AG08396 (cell line): ENCODE measurements at places on chromosomes 6 and 20.

DNA sequence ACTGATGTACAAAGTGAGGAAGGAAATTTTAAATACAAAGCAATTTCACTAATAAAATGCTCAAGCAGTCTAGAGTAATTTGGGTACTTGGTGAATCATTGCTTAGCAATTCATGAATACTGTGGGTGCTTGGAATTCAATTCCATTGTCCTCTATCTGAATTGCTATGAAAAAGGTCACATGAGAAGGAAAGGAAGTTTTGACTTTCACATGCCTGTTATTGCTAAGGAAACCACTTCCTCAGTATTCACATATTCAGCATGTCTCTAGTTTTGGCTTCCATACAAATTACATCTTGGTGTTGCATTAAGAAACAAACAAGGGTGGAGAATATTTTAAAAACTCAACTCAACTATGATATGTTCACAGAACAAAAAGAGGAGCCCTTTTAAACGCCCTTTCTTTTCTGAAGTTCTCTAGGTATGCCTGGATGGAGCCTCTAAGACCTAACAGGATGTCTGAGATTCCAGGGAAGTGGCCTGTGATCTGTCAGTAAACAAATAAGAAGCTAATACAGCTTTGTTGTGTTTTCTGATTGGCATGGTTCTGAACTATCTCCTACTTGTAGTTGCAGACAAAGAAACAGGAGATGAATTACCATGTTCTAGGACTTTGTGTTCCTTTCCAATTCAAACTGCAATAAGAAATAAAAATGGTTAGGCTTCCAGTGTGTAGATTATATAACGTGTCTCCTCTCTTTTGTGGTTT lies 190.4 kb downstream of the OGFRL1 start:
- peak; percentile 29 for DNase-seq

DNA sequence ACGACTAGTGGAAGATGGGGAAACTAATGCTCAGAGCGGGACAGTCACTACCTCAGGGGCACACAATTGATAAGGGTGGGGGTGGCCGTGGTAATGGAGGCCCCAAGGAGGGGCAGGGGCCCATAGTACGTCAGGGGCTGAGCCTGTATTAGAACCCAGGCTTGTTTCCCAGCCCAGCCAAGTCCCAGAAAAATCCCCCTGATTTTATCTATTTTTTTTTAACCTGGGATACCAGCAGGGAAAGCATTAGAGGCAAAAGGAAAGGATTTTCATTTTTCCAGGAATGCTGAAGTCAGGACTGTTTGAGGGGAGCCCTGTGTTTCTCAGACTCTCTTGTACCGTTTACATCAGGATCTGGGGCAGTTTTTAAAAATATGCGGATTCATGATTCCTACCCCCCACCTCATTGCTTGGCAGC lies 382 bp downstream of the MYH7B start:
- no peak for DNase-seq

DNA sequence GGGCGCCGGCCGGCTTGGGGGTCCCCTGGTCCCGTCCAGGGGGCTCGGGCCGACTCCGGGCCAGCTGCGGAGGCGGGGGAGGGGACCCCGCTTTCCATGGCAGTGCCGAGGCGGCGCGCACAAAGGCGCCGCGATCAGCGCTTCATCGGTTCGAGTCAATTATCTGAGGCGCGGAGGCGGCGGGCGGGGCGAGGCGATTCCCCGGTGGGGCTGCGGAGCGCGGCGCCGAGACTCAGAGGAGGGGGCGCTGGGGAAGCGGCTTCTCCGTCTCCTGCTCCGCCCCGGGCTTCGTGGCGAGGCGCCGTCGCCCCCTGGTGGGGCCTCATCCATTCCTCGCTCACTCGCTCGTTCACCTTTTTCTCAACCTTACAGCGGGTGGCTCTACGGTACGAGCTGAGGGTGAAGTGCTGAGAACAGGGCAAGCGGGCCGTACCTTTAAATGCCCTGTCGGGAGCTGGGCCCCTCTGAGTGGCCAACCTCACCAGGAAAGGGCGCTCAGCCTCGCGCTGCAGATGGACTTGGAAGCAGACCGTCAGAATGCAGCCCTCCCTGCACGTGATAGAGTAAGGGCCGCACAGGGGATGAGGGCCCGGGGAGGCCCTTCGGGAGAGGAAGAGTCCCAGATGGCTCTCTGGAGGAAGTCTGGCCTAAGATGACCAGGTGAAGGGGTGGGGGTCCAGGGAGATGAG lies 39.9 kb downstream of the SLC52A3 start:
- DNase-seq: peak; percentile 64

- no peak for DNase-seq
These were observed 3.9 kb upstream of the NECAB3 start for GRCh38 chr20:33677991-33678702.

- DNase-seq: no peak
These were observed 113.7 kb downstream of the CLIC5 start for GRCh38 chr6:45901767-45902650.

DNA sequence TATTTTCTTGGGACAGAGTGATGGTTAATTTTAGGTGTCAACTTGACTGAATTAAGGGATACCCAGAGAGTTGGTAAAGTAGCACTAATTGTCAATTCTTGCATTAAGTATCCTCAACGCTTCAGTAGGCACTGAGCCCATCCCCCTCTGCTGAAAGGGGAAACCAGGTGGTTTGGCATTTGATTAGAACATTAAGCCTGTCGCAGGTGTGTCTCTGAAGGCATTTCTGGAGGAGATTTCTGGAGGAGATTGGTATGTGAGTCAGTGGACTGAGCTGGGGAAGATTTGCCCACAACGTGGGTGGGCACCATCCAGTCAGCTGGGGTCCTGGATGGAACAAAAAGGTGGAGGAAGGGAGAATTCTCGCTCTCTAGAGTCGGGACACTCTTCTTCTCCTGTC lies 119.8 kb downstream of the RFX6 start:
- DNase-seq: no peak

GRCh38 chr6:111449129-111449528 lies 33.9 kb downstream of the REV3L start:
- no peak for DNase-seq

- no peak for DNase-seq
These were observed 322.7 kb upstream of the NOX3 start for GRCh38 chr6:155778336-155778735.

GRCh38 chr20:3889489-3890397 lies 556 bp downstream of the PANK2 start:
- no peak for DNase-seq

GRCh38 chr20:2151858-2152281 lies 50.2 kb downstream of the STK35 start:
- peak; percentile 62 for DNase-seq

DNA sequence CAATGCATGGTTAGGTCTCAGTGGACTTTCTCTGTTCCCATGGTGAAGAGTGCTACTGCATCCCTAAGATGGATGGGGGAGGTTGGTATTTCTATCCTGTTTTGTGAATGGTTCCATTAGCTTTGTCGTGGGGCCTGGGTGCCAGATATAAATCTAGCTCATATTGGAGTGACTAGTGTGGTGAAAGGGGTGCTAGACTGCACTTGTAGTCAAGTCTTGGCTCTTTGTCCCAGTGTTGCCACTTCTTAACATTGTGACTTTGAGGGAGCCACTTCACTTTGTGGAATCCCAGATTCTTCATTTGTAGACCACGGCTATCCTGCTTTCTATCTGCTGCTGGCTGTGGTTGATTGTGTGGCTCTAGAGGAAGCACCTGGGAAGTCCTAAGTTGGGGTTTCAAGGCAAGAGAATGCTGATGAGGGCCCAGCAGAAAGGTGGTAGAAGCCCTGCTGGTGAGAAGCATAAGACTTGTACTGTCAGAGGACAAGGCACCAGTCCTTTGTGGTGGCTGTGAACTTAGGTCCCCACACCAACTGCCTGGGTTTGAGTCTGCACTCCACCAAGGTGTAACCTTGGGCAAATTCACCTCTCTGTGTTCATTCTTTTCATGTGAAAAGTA lies 44.1 kb downstream of the VAPB start:
- DNase-seq: no peak

GRCh38 chr6:109879521-109879920 lies 98.6 kb upstream of the GPR6 start:
- no peak for DNase-seq

DNA sequence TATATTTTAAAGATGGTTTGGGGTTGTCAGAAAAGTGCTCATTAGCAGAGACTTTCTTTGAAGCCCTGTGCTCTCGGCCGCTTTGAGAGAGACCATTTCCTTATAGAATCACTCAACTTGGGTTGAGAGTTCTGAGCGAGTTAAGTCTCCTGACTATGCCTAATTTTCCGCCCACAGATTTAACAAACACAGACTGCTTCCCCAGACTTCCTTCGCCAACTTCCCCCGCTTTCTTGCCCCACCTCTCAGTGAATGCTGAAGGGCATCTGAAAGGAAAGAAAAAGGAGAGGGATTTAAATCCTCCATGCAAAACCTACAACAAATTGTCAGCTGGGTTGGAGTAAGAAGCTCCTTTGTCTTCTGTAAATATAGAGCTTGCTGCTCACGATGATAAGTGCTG lies 224.0 kb downstream of the EYA2 start:
- DNase-seq: no peak

DNA sequence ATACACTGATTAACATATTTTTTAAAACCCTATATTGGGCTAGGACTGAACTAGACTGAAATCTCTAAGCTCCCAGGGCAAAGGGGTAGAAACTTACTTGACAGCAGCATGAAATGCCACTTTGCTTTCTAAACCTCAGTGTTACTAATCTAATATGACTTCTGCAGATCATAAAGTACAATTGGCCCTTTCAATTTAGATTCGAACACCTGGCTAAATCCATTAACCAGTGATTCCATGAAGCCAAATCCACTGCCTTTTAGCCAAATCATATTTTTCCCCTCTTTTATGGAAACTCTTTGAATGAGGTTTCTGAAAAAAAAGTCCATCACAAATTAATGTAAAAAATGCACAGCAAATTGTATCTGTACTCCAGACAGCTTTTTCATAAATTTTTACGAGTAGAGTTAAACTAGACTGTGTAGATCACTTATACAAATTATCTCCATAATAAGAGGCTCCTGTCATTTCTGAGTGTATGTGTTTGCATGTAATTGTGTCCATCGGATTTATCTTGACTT lies 25.7 kb downstream of the EPHA7 start:
- DNase-seq: no peak

GRCh38 chr20:32792316-32792715 lies 27.4 kb upstream of the MAPRE1 start:
- DNase-seq: peak; percentile 24

- no peak for DNase-seq
These were observed 149.6 kb downstream of the LINC00237 start for GRCh38 chr20:20956513-20956931.

DNA sequence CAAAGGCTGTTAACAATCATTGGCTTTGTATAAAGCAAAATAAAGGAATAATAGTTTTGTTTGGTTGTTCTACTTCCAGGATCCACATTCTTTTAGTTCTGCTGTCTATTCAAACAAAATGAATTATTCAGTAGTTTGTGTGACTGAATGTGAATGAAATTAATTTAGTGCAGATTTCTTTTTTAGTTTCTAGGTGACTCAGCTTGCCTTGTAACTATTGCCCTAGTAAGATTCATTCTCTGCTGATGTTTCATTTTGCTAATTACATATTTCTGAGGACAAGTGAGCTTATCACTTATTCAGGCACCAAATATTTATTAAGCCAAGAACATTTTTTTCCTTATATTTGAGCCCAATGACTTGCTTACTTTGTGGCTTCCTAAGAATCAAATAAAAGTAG lies 46.5 kb upstream of the RIPOR2 start:
- no peak for DNase-seq

- DNase-seq: no peak
These were observed 2.1 kb downstream of the FAM110A start for GRCh38 chr20:835608-836045.

GRCh38 chr6:95292011-95292410 lies 285.3 kb upstream of the MANEA start:
- no peak for DNase-seq

- no peak for DNase-seq
These were observed 1.9 kb downstream of the ASF1A start for GRCh38 chr6:118895859-118896258.

- DNase-seq: no peak
These were observed 10.6 kb upstream of the EXOC2 start for GRCh38 chr6:703552-703951.

- peak; percentile 66 for DNase-seq
These were observed 31.9 kb downstream of the NTSR1 start for GRCh38 chr20:62740286-62741141.

DNA sequence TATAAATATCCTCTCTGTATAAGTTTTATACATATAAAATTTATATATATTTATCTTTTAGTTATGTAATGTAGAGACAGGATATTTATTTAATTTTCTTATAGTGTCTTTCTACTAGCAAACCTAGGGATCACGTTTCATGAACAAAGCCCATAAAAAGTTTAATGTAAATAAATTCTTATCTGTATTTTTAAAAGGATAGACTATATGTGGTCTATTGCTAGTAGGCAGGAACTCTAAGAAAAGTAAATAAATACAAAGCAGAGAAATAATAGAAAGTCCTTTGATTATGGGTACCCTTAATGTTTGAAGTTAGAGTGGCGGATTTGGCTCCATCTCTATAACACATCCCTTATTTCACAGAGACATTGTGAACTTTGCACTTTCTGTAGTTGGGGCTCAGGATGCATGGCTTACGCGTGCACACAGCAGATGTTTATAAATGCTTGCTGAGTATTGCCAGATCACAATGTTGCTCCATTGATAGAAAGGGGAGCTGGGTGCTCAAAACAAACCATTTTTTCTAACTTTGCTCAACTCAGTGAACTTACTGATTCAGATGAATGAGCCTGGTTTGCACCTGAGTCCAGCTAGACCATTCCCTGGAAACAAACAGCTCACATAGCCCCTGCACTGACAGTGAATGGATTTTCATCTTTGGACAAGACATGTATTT lies 179.1 kb downstream of the SYNE1 start:
- no peak for DNase-seq

DNA sequence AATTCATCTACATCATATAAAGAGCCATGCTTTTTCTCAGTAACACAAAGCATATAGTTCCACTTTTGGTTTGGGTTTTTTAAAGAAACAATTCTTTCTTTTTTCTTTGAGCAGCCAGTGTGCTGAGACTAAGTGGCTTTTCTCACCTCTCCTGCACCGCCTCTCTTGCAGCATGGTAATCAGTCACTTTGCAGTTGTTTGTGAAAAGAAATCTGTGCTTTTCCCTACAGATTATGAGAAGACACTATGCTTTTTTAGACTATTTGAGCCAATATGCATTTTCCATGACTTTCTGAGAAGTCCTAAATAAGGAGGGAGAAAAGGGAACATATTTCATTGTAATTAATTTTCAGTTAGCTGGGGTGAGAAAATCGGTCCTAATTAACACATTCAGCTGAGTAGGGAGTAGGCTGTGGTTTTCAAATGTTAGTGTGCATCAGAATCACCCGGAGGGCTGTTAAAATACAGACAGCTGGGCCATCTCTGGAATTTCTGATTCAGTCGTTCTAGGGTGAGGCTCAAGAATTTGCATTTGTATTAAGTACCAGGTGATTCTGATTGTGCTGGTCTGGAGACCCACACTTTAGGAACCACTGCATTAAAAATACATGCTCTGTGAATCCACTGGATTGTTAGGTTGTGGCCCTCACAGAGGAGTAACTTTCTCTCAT lies 155.2 kb downstream of the TINAG start:
- no peak for DNase-seq
